ENCODE measurements at places on chromosomes 11 and 22. TPM values are rescaled to one million over a fixed set of nuclear protein-coding genes. Genes with fewer than 3 reads are reported as not detected.

Gene PKP3
- polyA plus RNA-seq = not detected

Gene OR5B21
- polyA plus RNA-seq = not detected

Gene MS4A15
- not detected for polyA plus RNA-seq

Gene CYP2D6
- polyA plus RNA-seq = 4.5 TPM

Gene CABP4
- 0.28 TPM for polyA plus RNA-seq

Gene MS4A4E
- 10.2 TPM for polyA plus RNA-seq

Gene CASP4
- 148 TPM for polyA plus RNA-seq

GRCh38 chr11:75349521-75350116 lies 1.8 kb downstream of the ARRB1 start:
- peak; percentile 79 for DNase-seq
- H3K27ac ChIP-seq = peak overlapping the region; percentile 94
- H3K4me3 ChIP-seq = peak overlapping the region; percentile 98

GRCh38 chr11:72328366-72329224 lies 84.6 kb upstream of the PHOX2A start:
- H3K27me3 ChIP-seq = no peaks in the 10 kb centered on the region
- H3K36me3 ChIP-seq = peaks cover 52% of the 10 kb centered on the region
- DNase-seq = no peak
- H3K4me1 ChIP-seq = no peaks in the 10 kb centered on the region
- H3K27ac ChIP-seq = no peak overlapping the region
- H3K4me3 ChIP-seq = no peak overlapping the region

GRCh38 chr22:23067691-23068090 lies 2.6 kb upstream of the GNAZ start:
- H3K27ac ChIP-seq = no peak overlapping the region
- DNase-seq = no peak
- H3K4me3 ChIP-seq = no peak overlapping the region
- no peaks in the 10 kb centered on the region for H3K36me3 ChIP-seq

DNA sequence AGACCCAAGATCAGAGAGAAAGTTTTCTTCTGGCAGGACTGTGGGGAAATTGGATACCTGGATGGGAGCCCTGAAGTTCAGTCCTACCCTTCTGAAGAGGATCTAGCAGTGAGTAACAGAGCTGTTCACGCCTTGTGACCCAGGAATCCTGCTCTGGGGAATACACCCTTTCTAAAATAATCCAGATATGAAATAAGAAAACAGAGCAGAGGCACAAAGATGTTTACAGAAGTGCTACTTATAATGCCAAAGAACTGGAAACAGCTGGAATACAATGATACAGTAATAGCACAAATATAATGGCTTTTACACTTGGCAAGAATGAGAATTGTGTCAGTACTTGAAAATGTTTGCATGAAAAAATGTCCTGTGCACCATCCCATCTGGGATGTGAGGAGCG lies 304.0 kb upstream of the NARS2 start:
- no peaks in the 10 kb centered on the region for H3K4me1 ChIP-seq
- no peak overlapping the region for H3K4me3 ChIP-seq
- H3K27ac ChIP-seq = no peak overlapping the region
- no peaks in the 10 kb centered on the region for H3K27me3 ChIP-seq

- H3K4me1 ChIP-seq = no peaks in the 10 kb centered on the region
- peak; percentile 53 for DNase-seq
- no peak overlapping the region for H3K4me3 ChIP-seq
- H3K27ac ChIP-seq = no peak overlapping the region
- no peaks in the 10 kb centered on the region for H3K27me3 ChIP-seq
- H3K36me3 ChIP-seq = no peaks in the 10 kb centered on the region
Measured at GRCh38 chr11:1825039-1825740, 9.6 kb upstream of the SYT8 start.

DNA sequence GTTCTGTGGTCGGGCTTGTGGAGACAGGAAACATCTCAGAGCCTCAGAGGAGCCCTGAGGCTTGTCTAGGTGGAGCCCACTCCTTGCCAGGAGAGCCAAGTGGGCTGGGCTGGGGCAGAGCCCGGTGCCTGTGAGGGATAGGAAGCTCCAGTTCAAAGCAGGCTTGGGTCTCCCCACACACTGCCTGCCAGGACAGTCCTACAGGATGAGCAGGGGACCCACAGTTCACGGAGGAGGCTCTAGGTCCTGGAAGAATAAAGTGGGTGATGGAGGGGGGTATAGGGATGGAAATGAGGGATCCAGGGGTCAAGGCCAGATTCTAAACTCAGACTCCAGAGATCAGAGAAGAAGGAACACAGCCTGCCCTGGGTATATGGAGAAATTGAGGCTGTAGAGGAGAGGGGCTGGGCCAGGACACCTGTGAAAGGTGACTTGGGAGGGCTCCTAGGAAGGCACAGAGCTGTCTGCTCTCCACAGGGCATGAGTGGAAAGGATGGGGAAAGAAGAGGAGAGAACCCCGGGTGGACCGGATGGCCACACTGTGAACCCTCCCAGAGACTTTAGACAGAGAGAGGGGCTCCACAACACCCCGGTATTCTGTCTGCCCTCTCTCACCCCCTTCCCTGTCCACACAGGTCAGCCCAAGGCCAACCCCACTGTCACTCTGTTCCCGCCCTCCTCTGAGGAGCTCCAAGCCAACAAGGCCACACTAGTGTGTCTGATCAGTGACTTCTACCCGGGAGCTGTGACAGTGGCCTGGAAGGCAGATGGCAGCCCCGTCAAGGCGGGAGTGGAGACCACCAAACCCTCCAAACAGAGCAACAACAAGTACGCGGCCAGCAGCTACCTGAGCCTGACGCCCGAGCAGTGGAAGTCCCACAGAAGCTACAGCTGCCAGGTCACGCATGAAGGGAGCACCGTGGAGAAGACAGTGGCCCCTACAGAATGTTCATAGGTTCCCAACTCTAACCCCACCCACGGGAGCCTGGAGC lies 7.4 kb downstream of the IGLL5 start:
- H3K36me3 ChIP-seq = no peaks in the 10 kb centered on the region
- no peak overlapping the region for H3K4me3 ChIP-seq
- H3K27ac ChIP-seq = no peak overlapping the region
- no peaks in the 10 kb centered on the region for H3K27me3 ChIP-seq

DNA sequence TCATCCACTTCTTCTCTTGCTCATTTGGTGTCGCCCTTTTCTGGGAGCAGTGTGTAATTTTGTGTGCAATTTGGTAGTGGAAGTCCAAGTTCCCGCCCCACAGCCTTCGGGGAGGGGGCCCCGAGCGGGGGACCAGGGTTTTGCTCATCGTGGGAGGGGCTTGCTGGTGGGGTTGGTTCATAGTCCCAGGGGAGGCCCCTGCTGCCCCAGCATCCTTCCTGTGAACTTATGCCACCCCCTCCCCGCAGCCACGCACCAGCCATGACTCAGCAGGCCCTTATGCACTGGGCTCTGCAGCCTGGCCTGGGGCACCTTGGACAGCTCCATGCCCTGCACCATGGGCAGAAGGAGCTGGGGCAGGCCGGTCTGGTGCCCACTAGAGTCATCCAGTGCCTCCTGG lies 1183.6 kb downstream of the BRD1 start:
- no peak overlapping the region for H3K4me3 ChIP-seq
- no peaks in the 10 kb centered on the region for H3K36me3 ChIP-seq
- H3K27ac ChIP-seq = no peak overlapping the region
- no peaks in the 10 kb centered on the region for H3K27me3 ChIP-seq
- no peak for DNase-seq
- no peaks in the 10 kb centered on the region for H3K4me1 ChIP-seq

DNA sequence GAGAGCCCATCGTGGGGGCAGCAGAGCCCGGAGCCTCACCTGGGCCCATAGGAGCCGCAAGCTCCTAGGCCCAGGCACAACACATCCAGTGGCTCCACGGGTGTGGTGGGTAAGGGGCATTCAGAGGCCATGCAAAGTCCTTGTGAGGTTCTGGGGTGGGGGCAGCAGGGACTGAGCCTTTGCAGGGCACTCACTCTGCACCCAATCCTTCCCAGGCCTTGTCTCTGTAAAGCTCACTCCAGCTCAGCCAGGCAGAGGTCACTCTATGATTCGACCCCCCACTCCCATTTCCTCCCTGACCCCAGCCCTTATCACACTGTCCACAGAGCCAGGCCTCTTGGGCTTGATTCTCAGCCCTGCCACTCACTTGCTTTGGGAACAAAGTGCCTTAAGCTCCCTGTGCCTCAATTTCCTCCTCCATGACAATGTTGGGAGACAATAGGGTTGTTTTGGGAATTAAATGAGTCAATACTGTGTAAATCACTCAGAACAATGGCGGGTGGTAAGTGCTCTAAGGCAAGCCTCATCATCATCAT lies 46.6 kb downstream of the LRRC32 start:
- no peaks in the 10 kb centered on the region for H3K36me3 ChIP-seq
- H3K27me3 ChIP-seq = no peaks in the 10 kb centered on the region
- peaks cover 27% of the 10 kb centered on the region for H3K4me1 ChIP-seq
- no peak for DNase-seq
- H3K4me3 ChIP-seq = no peak overlapping the region
- H3K27ac ChIP-seq = no peak overlapping the region

- H3K4me3 ChIP-seq = no peak overlapping the region
- peaks cover 7% of the 10 kb centered on the region for H3K4me1 ChIP-seq
- H3K27me3 ChIP-seq = no peaks in the 10 kb centered on the region
- H3K27ac ChIP-seq = no peak overlapping the region
- no peak for DNase-seq
Measured at GRCh38 chr11:130246738-130247137, 68.0 kb downstream of the ZBTB44 start.

- no peaks in the 10 kb centered on the region for H3K27me3 ChIP-seq
- no peak overlapping the region for H3K4me3 ChIP-seq
- no peak for DNase-seq
- no peaks in the 10 kb centered on the region for H3K4me1 ChIP-seq
- H3K36me3 ChIP-seq = no peaks in the 10 kb centered on the region
Measured at GRCh38 chr11:134997652-134998320, 585.7 kb upstream of the B3GAT1 start.

- no peaks in the 10 kb centered on the region for H3K27me3 ChIP-seq
- H3K4me3 ChIP-seq = no peak overlapping the region
- DNase-seq = no peak
- H3K4me1 ChIP-seq = peaks cover 97% of the 10 kb centered on the region
Measured at GRCh38 chr11:12127206-12127898, 17.0 kb downstream of the MICAL2 start.

DNA sequence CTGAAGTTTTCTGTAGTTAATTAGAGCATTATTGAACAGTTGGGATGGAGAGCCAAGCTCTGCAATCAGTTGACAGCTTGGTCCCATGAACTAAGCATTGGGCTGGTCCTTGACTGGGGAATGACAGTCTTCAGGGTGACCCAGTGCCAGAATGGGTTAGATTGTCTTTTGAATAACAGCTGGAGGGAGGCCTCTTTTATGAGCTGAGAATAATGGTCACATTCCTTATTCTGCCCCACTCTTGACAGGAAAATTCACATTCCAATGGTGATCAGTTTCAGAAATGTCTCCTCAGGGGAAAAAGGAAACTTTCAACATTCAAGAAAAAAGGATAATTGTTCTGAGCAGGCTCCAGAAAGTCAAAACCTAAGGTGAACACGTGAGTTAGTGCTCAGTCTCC lies 113.9 kb downstream of the KIRREL3 start:
- no peak overlapping the region for H3K4me3 ChIP-seq
- no peaks in the 10 kb centered on the region for H3K36me3 ChIP-seq
- H3K27me3 ChIP-seq = no peaks in the 10 kb centered on the region
- no peak overlapping the region for H3K27ac ChIP-seq
- no peaks in the 10 kb centered on the region for H3K4me1 ChIP-seq

DNA sequence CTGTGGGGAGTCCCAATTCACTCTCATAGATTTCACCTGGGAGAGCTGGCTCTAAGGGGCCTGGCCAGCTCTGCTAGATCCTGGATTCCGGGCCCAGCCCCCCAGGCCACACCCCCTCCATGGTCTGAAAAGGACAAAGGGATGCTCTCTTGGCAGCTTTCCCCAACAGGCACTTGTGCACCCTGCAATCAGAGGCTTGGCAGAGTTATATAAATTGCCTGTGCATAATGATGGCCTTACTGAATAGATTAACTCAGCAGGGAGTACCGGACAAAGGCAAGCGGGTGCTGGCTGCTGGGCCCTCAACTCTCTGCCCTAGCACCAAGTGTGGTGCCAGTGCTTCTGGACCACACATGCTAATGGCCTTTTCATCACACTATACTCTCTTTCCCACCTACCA lies 461.6 kb downstream of the BUD13 start:
- H3K4me1 ChIP-seq = peaks cover 31% of the 10 kb centered on the region
- no peaks in the 10 kb centered on the region for H3K36me3 ChIP-seq
- no peak overlapping the region for H3K4me3 ChIP-seq
- no peaks in the 10 kb centered on the region for H3K27me3 ChIP-seq

DNA sequence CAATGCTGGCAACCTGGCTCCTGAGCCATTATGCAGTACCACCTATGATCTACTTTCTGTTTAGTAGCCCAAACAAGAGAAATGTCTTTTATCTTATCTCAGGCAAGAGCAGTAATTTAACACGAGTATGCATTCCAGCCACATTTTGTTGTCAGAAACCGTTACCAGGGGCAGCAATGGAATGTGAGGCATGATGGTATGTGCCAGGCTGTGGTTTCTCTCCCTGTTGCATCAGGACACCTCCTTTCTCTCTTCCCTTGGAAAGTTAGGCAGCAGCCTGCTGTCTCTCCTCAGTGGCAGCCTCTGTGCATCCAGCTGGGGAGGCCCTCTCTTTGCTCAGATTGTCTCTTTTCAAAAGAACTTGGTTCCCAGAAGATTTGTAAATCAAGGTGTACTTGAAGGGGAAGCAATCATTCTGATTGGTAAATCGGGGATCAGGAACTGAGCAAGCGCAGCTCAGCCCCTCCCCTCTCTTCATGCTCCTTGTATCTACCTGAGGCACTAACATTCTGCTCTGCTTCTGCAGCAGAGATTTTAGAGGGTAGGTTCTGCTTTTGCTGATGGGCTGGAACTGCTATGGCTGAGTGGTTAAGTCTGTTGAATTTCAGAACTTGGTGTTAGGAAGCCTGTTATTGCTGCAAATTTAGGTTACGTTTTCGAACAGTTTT lies 229.2 kb downstream of the ADAMTS15 start:
- no peak overlapping the region for H3K27ac ChIP-seq
- H3K36me3 ChIP-seq = no peaks in the 10 kb centered on the region
- no peak overlapping the region for H3K4me3 ChIP-seq
- DNase-seq = no peak

DNA sequence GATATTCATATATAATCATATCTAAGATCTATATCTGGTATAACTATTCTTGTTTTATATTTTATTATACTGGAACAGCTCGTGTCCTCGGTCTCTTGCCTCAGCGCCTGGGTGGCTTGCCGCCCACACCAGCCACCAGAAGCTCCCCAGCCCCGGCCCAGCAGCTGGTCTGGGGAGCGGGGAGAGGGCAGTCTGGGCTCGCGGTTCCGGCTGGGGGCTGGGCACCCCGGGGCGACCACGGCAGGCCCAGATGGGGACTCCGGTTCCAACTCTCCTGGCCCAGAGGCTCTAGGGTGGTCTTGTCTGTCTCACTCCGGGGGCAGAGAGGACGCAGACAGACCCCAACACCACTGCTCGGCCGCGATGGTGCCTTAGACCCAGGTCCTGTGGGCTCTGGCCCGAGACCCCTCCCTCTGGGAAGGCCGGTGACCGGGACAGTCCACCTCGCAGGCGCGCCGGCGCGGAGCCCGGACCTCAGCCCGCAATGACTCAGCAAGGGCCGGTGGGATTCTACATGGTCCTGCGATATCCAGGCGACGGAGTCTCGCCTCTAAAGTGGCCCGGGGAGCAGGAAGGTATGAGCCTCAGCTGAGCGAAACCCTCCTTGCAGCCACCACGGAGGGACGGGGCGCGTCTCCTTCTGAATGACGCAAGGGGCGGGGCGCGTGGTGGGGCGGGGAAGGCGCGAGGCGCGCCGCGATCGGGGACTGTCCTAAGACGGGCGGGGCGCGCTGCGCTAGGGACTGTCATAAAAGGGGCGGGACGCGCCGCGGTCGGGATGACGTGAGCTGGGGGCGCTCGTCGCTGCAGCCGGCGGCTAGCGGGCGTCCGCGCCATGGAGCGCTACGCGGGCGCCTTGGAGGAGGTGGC lies at the start of gene DGCR6:
Gene DGCR6, plus strand, starts transcription at position 781 of the 870 bp plus-strand sequence. Its CDS starts 55 bp downstream, at position 836.
- H3K4me1 ChIP-seq = no peaks in the 10 kb centered on the region
- no peak within 1 kb of the TSS for H3K4me3 ChIP-seq
- H3K27me3 ChIP-seq = no peaks in the 10 kb centered on the region
- H3K27ac ChIP-seq = no peak within 1 kb of the TSS
- DNase-seq = no peak
- H3K36me3 ChIP-seq = no peaks in the 10 kb centered on the region

Data from CD14-positive monocyte (primary cell).